Left cardiac atrium (tissue), 4 donors: ENCODE measurements at places on chromosomes 12 and 14.

DNA sequence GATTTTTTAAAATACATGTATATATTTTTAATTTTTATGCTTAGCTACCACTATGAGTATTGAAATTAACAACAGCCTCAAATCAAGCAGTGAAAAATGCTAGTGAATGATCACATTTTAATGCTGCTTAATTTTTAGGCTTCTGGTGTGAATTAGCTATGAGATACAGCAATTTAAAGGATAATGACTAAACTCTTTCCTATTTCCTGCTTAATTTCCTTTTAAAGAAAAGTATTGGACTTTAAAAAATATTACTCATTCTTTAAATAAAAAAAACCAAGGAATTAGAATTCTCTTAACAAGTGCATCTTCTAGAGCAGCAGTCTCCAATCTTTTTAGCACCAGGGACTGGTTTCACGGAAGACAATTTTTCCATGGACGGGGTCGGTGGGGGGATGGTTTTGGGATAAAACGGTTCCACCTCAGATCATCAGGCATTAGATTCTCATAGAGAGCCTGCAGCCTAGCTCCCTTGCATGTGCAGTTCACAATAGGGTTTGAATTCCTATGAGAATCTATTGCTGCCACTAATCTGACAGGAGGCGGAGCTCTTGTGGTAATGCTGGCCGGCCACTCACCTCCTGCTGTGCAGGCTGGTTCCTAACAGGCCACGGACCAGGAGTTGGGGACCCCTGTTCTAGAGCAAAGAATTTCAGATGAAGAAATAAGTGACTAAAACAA lies 18.6 kb upstream of the NTN4 start:
- no peak for DNase-seq

DNA sequence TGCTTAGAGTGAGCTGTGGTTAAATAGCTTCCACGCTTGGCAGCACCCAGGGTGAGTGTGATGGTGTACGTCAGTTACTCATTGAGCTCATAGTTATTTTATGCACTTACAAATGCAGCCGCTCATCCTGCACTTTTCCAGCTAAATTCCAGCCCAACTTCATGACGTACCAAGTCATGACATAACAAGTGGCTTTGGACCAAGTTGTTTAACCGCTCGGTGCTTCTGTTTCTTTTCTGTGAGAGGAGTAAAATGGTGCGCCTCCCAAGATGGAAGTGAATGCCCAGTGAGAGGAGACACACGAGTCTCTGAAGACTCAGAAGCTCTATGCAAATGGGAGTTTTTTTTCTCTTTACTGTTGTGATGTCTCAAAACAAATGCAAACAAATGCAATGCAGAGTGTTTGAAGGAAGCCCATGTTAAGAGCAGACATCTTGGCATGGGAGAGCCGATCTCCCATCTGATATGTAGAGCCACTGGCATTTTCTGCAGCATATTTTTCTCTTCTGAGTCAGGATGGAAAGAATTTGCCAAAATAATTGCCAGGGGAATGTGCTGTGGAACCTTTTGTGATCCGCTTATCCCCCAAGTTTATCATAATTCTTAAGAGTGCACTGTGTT lies 72.2 kb downstream of the FBXW8 start:
- DNase-seq: no peak

DNA sequence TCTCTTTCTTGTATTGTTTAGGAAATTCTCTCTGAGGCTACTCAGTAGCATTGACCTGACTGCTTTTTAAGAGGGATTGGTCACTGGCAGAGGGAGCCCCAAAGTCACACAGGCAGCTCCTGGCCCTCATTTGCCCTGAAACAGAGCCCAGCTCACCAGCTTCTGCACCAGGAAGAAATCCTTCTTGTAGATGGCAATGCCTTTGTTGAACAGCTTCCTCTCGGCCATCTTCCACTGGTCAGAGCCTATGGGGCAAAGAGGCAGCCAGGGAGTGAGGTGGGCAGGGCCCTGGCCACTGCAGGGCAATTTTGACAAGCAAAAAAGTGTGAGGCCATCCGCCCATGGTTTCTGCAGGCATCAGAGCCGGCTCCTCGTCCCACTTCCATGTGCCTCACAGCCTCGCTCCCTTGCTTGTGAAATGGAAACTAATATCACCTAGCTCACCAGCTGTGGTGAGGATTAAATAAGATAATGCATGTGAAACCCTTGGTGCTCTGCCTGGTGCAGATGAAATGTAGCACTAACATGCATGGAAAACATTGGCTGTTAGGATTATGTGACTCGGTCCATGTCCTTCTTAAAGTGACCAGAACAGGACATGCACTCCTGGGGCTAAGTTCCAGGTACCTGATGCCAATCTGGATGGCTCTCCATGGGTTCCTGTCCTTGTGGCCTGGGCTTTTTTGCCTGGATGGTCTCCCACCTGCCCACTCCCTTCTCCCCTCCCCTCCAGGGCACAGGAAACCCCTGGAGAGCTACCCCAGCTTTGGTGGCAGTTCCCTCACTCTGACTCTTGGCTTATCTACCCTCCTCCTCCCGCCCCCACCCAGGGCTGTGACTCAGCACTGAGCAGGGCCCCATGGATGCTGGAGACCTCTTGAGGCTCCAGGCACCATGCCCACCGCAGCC lies 11.2 kb upstream of the PNMA1 start:
- DNase-seq: no peak

DNA sequence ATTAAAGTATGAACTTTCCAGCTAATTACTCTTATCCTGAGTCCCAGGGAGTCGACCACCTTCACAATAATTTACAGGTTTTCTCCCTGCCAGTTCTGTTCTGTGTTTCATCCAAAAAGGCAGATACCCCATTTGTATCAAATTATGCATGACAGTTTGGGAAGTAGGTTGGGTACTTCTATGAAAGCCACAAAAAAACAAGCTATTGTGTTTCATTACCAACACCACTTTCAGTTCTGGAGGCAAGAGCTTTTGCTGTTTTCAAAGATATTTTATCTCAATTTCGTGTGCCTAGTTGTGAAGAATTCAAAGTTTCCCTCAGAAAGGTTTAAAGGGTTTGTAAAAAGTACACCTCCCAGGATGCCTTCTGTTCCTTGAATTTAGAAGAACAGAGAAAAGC lies 557.4 kb downstream of the FLRT2 start:
- DNase-seq: no peak

DNA sequence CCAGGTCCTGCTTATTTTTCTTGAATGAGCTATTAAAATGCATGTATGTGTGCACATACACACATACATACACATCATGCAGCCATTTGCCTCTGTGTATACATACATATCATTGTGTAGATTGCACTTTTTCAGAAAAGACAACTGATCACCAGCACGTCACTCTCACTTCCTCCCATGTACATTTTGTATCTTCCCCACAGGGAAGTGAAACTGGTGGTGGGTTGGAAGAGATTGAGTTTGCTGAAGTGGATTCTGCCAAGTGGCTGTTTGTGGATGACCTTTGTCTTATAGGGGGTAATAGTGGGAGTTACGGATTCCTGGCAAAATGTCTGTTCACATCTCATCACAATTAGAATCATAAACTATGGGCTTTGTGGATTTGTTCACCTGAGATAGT lies 448.6 kb downstream of the RAD51B start:
- no peak for DNase-seq

DNA sequence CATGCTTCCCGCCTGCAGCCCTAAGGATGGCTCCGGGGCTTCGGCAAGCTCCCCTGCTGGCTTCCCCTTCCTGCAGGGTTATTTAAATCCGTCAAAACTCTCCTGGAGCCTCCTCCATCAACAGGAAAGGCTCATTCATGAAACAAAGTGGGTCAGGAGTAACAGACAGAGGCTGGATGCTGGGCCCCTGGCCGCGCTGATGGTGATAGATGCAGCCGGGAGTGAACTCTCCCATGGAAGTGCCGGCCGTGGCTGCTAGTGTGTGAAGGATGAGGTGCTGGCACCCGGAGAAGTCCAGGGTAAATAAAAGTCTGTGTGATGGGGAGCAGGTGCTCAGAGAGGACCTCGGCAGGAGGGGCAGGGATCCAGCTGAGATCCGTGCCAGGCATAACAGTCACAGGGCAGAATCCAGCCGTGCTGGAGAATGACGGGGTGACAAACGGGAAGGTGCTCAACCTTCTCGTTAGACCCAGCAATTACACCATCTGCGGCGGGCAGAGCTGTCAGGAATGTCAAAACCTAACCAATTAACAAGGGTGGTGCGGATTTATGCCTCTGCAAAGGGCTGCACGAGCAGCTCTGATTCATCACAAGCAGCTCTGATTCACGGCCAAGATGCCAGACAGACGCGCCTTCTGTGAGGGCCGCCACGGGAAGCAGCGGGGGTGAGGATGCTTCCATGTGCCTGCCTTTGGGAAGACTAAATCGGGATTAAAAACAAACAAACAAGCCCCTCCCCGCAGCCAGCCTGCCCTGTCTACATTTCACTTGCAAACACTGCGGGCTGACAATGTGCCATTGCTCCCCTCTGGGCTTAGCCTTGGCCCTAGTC lies 55.6 kb downstream of the SYNE3 start:
- peak; percentile 68 for DNase-seq

DNA sequence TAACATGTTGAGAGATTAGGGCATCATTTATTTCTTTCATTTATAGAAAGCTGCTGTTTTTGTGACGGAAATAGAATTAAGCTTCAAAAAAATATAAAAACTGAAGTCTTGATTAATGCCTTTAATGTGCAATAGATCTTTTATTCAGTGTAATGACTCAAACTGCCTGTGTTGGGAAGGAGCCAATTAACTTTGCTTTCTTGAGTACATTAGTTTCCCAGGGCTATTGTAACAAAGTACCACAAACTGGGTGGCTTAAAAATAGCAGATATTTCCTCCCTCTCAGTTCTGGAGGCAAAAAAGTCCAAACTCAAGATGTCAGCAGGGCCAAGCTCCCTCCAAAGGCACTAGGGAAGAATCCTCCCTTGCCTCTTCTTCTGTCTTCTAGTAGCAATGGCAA lies 36.6 kb downstream of the EID3 start:
- DNase-seq: no peak

GRCh38 chr12:50057000-50057841 lies at the start of gene ASIC1:
TSS of gene ASIC1 (plus strand) at chr12:50057596. CDS start at chr12:50058767, 1,171 bp downstream.
- peak; percentile 76 for DNase-seq

- DNase-seq: no peak
Observed at GRCh38 chr14:55734731-55735130, 154.7 kb downstream of the KTN1 start.

- no peak for DNase-seq
Observed at GRCh38 chr14:77309131-77309530, 11.6 kb downstream of the POMT2 start.

DNA sequence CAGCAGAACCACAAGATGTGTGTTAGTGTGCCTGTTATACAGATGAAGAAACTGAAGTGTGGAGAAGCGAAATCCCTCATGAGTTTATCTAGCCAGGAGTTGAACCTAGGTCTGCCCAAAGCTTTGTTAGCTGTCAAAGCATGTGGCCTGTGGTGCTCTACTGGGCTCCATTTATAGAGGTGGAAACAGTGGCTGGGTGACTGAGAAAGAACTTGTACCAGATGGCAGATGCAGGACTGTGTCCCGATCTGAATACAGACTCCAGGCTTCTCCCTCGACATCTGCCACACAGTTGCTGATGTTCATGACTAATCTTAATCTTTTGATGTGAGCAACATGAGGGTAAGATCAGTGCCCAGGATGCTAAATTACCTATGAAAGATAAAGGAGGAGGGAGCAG lies 89.1 kb downstream of the C12orf75 start:
- DNase-seq: no peak

DNA sequence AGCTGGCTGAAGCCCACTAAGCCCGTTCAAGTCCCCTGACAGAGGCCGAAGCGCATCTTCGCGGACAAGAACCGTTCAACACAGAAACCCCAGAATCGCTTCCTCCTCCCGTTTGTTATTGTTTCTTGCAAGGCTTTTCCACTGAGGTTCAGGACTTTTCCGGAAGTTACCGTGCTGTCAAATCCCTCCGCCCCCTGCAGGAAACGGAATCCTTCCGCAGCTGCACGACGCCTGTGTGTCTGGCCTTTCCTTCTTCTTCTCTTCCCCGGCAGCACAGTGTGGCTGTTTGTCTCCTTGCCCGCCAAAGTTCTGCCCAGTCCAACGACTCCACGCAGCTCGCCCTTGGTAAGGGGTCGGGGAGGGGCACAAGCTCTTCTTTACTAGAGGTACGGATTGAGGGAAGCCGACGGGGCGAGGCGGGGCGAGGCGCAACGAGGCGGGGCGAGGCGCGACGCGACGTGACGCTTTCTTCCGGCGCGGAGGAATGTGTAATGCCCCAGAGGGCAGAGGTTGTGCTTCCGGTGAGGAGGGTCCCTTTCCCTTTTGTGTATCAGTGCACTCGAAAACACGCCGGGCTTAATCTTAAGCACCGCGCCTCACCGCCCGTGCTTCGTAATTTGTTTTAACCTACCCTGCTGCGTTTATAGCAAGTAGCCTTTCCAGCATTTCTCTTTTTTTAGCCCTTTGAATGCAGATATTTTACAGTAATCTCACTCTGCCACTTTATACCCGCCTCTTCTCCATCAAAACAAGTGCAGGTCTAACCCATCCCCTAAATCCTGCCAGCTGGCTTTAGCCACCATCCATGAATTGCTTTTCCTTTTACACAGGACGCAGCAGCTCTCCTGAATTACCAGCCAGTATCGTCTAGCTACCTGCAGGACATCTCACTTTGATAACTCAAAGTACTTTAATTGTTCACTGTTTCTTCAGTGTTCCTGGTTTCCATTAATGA lies at the start of gene KDM5A:
KDM5A (minus strand) TSS at position 179 of the 955 bp plus-strand sequence. CDS start 229 bp downstream, outside the sequence.
- DNase-seq: peak; percentile 90

- DNase-seq: no peak
Observed at GRCh38 chr12:126404293-126404881, 1339.2 kb downstream of the AACS start.

DNA sequence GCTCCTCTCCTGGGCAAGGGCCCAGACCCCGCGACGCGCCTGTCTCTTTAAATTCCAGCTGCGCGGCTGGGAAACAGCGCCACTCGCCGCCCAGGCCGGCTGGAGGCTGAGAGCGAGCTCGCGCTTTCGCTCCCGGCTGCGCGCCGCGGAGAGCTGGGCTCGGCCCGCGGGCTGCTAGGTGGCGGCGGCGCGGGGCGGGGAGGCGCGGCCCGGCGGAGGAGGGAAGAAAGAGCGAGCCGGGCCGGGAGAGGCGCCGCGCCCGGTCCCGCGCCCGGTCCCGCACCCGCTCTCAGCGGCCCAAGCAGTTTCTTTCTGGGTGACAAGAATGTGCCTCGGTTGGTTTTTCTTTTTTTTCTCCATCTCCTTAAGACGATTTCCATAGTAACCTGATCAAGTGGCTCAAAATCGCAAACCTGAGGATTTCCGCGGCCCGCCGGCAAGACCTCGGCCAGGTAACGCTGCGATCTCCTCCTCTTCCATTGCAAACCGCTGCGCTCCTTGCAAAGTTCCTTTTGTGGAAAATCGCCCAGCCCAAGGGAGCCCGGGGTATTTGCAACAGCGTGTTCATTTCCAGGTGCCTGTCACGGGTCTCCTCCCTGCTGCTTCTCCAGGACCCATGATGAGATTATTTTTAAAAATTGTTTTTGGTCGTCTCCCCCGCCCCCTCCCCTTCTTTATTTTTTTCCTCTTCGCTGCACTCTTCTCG lies 259.5 kb upstream of the E2F7 start:
- peak; percentile 85 for DNase-seq
